ENCODE measurements at places on chromosomes 12 and 14.

DNA sequence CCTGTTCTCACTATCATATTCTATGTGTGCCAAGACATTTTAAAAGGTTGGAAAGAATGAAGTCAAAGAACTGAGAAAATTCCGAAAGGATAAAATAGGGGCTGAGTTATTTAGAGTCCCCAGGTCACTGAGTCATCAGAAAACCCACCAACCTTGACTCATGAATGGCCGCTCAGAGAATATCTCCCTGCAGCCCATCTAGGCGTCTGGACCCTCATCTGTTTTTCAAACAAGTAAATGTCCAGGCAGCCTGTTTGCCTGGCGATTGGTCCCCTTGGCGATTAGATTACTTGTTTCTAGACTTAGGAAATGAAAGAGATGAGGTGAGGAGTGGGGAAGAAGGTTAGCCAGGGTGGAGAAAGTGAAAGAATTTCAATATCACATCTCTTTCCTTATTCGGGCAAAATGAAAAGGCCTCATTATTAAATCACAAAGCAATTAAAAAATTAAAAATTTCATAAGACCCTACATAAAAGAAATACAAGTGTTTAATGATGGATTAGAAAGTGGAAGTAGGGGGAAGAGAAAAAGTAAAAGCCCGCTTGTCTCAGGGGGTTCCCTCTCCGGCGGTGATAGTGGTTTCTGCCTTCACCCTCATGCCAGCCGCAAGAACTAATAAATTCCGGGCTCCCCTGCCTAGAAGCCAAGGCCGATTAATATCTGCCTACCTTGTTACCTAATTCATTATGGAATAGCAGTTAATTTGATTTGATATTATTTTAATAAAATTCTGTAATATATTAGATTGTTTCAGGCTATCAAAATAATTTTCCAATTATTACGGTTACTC is 415.9 kb downstream of the BCL11B start:
- DNase-seq: no peak

DNA sequence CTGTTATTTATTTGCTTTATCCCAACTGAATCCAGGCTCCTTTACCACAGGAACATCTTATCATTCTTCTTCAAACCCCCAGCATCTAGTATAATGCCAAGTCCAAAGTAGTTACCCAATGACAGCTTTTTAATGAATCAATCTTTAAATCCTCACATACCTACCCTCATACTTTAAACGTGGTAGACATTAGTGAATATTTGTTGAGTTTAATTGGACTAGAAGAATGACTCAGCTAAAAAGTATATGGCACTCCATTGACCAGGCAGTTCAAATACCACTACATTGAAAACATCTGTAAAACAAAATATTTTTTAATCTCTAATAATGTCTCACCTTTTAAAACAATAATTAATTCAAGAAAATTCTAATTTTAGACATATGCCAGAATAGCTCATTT is 98.1 kb downstream of the ZFC3H1 start:
- no peak for DNase-seq

DNA sequence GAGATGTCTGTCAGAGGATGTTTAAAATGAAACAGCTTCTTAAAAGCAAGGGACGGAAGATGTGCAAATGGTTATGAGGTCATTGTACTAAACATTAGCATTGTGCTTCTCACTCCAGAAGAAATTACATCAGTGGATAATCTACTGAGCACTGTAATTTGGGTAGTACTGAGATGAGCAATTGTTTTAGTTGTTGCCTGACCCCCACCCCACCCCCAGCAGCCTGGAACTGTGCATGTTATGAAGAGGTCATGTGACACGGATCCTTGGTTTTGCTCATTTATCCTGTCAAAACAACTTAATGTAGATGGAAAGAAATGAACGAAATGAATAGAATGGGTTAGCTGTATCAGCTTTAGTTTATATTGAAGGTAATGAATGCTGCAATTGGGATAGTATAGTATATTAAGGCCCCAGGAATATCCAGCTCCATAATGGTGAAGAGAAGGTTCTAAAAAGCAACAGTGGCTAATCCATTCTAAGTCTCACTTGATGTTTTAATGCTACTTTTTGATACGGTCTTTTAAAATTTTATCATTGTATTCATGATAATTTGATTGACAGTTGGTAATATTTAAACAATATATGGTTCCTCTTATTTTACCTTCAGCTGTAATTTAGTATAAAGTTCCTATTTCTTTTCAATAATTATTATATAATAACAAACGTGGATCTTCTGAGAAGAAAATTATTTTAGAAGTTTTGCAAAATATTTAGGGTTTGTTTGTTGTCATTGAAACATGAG is 58.5 kb downstream of the WNK1 start:
- DNase-seq: no peak

GRCh38 chr12:69701826-69702225 is 2.7 kb upstream of the BEST3 start:
- no peak for DNase-seq

DNA sequence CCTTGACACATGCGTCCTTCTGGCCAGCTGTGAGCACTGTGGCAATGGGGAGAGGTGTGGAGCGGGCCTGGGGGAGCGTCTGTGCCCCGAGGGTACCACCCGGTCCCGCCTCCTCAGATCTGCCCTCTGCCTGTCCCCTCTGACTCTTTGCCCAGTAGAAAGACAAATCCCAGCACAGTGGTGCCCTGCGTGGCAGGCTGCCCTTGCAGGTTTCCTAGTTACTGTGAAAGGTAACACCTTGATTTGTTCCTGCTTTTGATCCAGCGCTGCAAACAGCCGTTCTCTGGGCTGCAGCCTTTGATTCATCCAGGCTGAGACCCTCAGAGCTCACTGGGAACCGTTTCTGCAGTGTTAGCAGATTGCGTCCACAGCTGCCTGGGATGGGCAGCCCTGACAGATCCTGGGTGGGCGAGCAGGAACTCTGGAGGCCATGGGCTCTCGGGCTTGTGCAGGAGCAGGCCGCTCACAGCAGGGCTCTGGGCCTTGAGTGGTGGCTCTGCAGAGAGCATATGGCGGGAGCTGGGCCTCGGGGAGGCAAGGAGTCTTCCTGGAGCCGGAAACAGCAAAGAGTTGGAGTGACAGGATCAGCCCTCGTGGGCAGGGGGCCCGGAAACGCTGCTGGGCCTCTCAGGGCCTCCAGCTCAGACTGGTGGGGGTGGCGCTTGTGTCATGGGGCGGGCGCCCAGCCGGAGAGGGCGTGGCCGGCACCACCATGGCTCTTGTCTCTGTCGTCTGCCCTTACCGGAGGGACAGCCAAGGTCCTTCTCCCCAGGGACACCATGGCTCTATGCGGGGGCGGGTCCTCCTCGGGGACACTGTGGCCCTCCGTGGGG is 16.6 kb downstream of the FBRSL1 start:
- peak; percentile 72 for DNase-seq

DNA sequence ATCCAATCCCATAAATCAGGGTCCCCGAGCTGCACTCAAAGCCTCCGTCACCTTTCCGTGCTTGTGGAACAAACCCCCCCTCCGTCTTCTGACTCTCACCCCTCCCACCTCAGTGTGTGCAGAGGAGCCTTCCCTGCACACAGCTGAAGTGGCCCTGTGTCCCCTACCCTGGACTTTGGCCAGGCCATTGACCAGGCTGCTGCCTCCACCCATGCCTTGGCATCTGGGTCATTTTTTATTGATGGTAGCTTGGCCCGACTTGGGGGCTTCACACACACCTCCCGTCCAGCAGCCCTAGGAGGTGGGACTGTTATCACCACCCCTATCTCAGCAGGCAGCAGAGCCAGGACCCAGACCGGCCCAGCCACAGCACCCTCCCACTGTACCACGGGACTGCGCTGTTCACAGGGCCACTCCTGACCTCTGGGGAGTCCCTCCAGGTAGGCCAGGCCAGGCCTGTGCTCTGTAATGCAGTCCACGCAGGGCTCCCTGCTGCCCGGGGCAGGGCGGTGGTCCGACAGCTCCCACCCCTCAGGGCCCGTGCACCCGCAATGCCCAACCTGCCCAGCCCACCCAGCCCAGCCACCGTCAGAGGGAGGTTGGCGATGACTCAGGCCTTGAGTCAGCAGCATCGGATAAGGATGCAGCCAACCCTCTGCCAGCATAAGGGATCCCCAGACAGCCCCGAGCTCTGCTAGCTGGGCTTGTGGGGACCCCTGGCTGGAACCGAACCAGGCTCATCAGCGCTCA is 9.2 kb upstream of the INF2 start:
- no peak for DNase-seq

DNA sequence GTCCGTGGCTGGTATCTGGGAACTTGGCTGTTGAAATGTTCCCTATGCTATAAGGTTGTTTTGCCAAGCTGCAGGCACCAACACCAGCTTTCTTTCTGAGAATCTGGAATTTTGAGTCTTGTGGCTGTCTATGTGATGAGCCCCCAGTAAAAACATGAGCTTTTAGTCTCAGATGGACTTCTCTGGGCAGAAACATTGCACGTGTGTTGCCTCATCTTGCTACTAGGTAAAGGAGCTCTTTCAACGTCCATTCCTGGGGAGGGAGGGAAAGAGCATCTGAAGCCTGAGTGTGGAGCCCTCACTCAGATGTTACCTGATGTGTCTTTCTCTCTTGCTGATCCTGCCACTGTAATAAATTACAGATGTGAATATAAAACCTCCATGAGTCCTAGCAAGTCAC is 183.8 kb upstream of the LHX5 start:
- no peak for DNase-seq

- no peak for DNase-seq
These were observed 369.0 kb upstream of the FAR2 start for GRCh38 chr12:28780096-28780495.

- DNase-seq: no peak
These were observed 102.0 kb upstream of the HIF1A start for GRCh38 chr14:61593330-61593729.

- DNase-seq: no peak
These were observed 81.1 kb upstream of the ST8SIA1 start for GRCh38 chr12:22415342-22416309.

GRCh38 chr12:126676434-126676833 is 1590.5 kb upstream of the TMEM132C start:
- DNase-seq: no peak

GRCh38 chr12:20342111-20342510 is 26.2 kb upstream of the PDE3A start:
- no peak for DNase-seq

- DNase-seq: no peak
These were observed 63.2 kb downstream of the NAV3 start for GRCh38 chr12:77893918-77894317.

GRCh38 chr12:2776129-2776806 is 18.5 kb upstream of the FKBP4 start:
- no peak for DNase-seq

DNA sequence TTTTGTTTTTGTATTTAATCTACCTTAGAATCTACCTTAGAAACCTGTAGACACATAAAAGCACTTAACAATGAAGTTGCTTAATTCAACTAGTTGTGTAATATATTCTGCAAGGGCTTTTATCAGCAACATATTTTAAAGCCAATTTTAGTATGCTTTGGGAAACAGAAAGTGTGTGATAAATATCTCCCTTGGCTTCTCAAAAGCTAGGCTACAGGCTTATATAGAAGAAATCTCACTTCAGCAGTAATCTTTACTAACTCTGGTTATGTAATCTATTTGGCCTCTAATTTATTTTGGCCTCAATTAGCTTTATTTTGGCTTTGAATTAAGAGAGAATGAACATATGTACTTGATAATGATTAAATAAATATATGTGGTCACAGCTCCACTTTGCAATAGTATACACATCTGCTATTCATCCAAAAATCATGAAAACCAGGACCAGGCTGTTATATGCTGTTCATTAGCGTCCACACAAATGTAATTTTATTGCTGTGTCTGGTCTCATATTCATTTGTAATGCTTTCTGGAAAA is 37.2 kb downstream of the LRP6 start:
- no peak for DNase-seq

GRCh38 chr14:61872452-61872851 is 110.2 kb downstream of the SNAPC1 start:
- no peak for DNase-seq

DNA sequence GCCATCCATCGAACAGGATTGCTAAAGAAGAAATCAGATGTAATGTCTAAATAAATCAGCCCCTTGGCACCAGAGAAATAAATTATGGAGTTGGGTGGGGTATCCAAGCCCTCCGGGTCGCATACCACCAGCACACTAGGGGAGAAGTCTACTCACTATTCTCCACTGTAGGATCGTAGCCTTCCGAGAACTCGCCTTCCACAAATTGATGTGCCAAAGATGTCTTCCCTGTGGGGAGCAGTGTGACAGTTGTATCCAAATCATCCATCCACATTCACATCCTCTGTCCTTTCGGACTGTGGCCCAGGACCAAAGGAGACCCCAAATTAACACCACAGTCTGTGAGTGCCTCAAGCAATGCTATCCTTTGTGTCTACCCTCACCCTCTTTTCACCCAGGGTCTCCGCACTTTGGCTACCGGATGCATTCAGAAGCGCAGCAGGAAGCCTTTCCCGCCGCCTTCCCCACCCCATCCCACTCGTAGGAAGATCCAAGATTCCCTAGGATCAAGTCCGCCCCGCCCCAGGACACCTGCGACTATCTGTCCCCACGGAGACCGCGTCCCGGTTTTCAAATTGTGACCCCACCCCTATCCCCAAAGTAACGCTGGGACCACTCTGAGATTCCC is 786 bp downstream of the RHEBL1 start:
- no peak for DNase-seq

DNA sequence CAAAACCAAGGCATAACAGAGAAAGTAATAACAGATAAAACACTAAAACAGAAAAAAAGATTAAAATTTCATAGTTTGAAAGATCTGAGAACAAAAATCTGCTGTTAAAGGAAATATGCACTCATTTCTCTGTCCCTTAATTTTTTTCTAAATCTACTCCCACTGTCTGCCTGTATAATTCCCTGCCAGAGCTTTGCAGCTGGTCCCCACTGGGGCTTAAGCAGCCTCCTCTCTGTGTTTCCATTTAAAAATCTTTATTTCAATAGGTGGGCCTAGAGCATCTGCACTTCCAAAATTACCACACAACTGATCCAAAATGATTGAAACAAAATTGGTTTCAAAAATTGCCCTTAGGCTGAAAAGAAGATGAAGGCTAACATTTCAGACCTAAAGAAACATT is 6.4 kb upstream of the SIX6 start:
- no peak for DNase-seq

GRCh38 chr12:2783936-2784600 is 10.7 kb upstream of the FKBP4 start:
- no peak for DNase-seq

DNA sequence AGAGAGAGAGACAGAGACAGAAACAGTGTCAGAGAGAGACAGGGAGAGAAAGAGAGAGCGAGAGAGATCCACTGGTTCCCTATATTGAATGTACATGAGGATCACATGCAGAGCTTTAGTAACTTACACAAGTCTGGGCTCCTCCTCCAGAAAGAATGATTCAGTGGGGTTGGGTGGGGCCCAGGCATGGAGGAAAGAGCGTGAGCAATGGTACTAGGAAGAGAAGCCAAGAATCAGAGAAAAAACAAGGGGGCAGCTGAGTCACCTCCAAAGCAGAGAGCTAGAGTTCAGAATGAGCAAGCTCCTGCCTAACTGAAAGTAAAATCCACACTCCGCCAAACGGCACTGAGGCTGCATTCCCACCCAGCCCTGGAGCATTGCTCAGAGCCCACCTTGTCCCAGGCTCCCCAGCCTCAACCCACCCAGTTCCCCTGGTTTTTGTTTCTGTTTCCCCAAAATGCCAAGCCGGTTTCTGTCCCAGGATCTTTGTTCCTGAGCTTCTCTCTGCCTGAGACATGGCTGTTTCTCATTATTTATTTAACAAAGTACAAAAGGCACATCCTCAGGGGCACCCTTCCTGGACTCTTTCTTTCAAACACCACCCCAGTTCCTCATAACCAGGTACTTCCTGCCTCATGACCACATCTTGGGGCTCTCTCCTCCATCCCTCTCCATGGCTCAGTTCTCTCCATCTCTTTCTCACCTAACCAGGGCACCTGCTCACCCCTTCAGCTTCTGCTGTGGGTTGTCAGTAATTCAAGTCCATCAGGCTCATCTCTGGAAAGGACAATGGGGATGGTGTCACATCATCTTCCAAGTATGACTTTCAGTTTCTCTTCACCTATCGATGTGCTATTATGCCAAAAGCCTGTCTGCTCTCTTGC is 670.3 kb upstream of the TBX3 start:
- DNase-seq: no peak
